T-helper 17 cell (primary cell): ENCODE measurements at places on chromosomes 16 and 17.

DNA sequence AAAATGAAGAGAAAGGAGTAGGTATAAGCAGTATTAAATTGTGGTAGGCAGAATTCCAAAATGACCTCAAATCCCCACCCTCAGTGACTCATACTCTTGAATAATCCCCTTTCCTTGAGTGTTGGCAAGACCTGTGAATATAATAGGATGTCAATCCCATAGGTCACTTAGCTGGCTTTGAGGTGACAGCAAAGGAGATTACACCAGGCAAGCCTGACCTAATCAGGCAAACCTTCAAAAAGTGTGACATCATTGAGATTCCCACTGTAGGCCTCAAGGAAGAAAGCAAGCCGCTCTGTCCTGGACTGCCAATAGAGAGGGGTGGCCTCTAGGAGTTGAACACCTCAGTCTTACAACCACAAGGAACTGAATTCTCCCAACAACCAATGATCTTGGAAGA lies 535.2 kb downstream of the RBFOX1 start:
- DNase-seq: no peak

- DNase-seq: no peak
Observed at GRCh38 chr16:16167927-16168326, 55.4 kb downstream of the ABCC6 start.

DNA sequence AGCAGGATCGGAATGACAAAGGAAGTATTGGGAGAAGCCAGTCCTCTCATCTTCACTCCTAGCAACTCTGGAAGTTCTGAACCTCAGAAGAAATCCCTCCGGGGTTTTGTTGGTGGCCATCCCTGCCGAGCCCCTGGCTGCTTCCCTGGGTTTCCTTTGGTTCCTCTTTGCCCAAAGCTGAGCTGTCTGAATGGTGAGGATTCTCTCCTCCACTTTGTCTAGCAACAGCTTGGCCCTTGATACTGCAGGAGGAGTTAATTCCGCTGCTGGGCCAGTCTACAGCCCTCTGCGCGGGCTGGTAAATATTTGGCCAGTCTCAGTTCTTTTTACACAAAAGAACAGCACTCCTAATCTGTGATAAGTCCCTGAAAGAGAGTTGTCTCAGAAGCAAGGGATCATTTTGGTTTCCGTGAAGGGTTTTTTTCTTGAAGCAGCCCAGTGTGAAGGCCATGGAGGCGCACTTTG lies 170.9 kb downstream of the RAB11FIP4 start:
- no peak for DNase-seq

DNA sequence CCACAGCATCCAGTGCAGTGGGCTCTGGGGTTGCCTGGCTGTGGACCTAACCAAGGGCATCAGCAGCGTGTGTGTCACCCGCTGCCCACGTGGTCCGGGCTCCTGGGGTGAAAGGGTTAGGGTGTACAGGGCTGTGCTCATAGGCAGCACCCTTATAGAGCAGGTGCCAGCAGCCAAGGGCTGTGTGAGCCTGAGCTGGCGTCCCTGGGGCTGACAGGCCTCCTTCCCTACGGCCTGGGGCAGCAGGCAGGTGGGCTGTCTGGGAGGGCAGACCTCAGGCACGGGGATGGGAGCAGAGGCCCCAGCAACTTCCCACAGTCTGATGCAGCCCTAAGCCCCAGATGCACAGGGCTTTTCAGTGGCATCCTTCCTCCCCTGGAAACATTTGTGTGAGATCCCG lies 13.9 kb downstream of the CD300A start:
- DNase-seq: no peak

DNA sequence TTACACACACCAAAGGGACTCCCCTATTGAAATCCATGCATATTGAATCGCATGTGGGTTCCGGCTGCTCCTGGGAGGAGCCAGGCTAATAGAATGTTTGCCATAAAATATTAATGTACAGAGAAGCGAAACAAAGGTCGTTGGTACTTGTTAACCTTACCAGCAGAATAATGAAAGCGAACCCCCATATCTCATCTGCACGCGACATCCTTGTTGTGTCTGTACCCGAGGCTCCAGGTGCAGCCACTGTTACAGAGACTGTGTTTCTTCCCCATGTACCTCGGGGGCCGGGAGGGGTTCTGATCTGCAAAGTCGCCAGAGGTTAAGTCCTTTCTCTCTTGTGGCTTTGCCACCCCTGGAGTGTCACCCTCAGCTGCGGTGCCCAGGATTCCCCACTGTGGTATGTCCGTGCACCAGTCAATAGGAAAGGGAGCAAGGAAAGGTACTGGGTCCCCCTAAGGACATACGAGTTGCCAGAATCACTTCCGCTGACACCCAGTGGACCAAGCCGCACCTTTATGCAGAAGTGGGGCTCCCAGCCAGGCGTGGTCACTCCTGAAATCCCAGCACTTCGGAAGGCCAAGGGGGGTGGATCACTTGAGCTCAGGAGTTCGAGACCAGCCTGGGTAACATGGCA lies 2.2 kb downstream of the GAA start:
- DNase-seq: no peak

DNA sequence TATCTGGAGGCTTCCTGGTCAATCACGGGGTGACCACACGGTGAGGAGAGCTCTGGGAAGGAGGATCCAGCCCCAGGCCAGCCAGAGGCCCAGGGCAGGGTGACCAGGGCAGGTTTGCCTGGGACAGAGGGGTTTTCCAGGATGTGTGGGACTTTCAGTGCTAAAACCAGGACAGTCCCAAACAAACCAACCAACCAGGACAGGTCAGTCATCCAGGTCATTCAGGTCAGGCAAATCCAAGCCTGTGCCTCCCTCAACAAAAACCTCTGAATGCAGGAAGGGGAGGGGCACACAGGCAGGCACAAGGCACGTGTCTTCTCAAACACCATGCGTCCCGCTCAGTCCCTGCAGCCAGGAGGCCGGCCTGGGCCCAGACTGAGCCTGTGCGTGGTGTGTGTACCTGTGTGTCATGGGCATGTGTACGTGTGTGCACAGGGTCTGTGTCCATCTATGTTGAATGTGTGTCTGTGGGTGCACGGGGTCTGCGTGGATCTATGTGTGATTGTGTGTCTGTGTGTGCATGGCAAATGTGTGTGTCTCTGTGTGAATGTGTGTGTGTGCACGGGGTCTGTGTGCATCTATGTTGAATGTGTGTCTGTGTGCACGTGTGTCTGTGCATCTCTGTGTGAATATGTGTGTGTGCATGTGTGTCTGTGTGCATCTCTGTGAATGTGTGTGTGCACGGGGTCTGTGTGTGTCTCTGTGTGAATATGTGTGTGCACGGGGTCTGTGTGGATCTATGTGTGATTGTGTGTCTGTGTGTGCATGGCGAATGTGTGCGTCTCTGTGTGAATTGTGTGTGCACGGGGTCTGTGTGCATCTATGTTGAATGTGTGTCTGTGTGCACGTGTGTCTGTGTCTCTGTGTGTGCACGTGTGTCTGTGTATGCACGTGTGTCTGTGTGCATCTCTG lies 78.9 kb downstream of the RTN4RL1 start:
- DNase-seq: no peak
